ENCODE measurements at places on chromosomes 2 and 18.

DNA sequence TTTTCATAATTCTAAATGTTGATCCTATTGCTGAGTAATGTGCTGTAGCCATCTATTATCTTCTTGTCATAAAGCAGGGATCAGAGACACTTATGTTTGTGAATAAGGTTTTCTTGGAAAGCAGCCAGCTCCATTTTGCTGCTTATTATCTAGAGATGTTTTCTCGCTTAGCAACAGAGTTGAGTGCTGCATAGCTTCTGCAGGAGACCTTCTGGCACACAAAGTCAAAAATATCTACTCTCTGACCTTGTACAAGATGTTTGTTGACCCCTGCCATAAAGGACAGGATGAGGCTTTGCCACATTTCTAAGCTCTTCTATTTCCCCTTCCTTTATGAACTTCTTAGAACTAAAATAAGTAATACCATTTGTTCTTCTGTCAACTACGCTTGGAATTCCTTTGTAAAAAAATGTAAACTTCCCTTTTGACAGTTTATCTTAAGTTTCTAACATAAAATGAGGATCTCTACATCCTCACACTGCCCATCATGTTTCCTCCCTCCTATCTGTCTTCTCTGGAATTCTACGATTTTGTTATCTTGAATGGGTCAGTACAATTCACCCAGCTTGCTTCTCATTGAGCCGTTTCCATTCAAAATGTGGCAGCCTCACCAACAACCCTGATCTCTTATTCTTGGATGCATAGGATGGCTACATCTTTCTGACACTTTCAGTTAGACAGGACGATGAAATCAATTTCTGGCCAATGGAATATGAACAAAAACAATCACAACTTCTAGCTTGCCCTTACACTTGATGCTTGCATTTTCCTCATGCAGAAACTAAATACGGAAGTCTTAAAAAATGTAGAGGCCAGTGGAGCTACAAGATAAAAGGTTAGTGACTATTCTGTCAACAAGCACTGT lies 1377.0 kb downstream of the SUCLG1 start:
- no peak for DNase-seq

GRCh38 chr2:39118786-39119499 lies 1.9 kb downstream of the SOS1 start:
- no peak for DNase-seq

DNA sequence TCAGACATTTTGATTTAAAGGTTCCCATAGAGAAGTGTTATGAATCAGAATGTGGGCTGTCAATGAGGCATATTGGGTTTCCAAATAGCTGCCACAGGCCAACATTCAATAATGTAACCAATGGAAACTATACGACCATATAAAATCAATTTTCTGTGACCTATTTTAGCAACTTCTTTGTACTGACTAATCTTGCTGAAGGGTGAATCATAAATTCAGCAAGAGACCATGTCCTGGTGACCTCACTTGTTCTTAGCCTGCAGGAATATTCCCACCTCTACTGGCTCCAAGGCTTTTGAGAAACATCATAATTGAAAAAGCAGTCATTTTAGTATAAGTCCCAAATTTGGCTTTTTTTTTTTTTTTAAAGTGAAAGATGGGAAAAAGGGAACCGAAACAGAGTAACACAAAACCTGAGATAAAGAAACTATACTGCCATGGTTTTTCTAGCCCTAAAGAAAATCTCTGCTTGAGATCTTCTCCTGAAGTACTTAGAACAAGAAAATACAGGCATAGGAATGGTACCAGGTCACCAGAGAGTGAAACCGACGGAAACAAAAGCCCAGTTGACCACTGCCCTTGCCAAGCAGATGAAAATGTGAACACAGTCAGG lies 32.1 kb downstream of the PLEKHM3 start:
- peak; percentile 12 for DNase-seq

GRCh38 chr18:58870130-58870529 lies 5.5 kb downstream of the ZNF532 start:
- no peak for DNase-seq

- no peak for DNase-seq
These were observed 14.4 kb downstream of the ELAC1 start for GRCh38 chr18:50982086-50982801.

Measured in AG09319 (cell line).